ENCODE measurements at places on chromosomes 3 and 15.

DNA sequence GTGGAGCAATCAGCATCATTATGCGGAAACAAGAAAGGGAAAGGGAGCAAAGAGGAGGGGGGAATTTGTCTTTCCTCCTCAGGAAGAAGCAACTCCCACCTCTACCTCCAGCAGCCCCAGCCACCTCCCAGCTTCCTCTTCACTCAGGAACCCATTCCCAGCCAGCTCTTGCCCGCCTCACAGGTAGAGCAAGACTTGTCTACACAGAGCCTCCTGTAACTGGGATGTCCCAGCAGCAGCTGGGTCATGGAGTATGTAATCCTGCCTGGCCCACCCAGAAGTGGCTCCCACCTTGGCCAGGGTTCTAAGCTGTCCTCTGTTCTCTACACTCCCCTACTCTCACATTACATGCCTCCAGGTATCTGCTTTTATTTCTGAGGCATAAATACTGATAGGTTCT is 14.0 kb downstream of the IGDCC3 start:
- DNase-seq = no peak

DNA sequence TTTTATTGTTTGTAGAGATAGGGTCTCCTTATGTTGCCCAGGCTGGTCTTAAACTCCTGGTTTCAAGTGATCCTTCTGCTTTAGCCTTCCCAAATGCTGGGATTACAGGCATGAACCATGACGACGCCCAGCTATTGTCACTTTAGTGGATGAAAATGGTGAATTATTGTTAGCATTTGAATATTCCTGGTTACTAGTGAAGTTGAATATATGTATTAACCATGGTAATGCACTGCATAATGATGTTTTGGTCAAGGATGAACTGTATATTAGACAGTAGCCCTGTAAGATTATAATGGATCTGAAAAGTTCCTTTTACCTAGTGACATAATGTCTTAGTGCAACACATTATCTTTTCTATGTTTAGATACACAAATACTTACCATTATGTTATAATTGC is 50.4 kb upstream of the KCNAB1 start:
- DNase-seq = no peak

GRCh38 chr3:148534089-148534988 is 163.4 kb upstream of the AGTR1 start:
- DNase-seq = no peak

DNA sequence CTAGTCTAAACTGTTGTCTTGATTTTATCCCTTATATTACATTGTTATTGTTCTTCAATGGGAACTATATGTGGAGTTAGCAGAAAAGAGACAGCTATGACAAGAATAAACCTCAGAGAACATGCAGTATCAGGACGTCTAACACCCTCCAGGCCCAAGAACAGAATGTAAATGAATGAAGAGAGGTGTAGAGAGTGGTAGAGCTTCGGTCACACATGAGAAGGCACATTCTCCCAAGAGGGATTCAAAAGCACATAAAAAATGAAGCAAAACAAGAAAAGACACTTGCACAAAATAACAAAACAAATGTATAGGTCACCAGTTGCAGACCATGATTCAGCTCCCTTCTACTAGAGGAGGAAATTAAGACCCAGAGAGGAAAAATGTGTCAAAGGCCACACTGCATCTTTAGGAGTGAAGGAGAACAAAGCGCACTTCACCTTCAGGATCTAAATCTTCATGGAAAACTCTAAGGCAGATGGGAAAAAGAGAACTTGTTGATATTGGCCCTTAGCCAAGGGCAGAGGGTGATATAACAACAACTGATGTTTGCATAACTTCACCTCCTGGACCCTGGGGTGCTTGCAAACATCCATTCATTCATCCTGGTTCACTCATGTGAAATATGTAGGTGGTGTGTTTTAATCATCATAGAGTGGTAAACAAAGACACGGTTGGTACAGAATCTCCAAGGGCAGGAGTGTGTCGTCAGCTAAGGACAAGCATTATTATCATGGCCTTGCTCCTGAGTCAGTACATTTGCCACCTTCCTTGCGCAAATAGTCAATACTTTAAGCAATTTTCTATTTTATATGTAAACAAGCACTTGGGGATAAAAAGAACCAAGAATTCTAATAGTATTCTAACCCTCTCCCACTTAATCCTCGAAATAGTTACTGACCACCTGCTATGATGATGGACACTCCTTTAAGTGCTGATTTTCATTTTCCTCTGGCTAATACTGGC is 8.8 kb downstream of the NEK10 start:
- no peak for DNase-seq

- DNase-seq = no peak
Observed at GRCh38 chr3:196778755-196779154, 39.1 kb downstream of the PAK2 start.

- no peak for DNase-seq
Observed at GRCh38 chr3:192958219-192958872, 40.7 kb upstream of the MB21D2 start.

DNA sequence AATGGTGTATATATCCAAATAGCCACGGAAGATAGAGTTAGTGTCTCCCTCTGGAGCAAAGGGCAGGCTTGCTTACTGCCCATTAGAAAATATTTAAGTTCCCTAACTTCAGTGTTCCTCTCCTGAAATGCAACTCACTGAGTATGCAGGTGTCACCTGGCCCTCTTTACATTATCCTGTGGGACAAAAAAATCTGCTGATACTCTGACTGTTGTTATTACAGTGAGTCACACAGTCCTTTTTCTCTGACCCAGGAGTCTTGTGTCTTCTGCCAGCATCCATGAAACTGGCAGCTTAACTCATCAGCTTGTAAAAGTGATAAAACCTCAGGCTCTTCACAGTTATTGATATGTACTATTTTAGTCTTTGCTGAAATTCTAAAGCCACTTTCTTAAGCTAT is 42.2 kb upstream of the RASGRF1 start:
- DNase-seq = no peak

DNA sequence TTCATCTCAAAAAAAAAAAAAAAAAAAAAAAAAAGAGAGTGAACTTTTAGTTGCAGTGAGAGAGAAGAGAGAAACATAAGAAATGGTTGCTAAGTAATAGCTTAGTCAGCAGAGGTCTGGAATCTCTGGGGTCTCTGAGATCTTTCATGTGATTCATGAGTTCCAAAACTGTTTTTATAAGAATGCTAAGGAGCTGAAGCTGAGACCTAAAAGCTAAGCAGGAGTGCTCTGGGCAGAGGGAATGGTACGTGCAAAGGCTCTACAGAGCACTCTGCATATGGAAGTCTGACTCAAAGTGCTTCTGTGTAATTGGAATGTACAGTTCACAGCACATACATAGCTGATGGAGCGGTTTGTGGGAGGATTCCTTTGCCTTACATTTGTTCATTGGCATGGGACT is 66.3 kb upstream of the LRIG1 start:
- no peak for DNase-seq

DNA sequence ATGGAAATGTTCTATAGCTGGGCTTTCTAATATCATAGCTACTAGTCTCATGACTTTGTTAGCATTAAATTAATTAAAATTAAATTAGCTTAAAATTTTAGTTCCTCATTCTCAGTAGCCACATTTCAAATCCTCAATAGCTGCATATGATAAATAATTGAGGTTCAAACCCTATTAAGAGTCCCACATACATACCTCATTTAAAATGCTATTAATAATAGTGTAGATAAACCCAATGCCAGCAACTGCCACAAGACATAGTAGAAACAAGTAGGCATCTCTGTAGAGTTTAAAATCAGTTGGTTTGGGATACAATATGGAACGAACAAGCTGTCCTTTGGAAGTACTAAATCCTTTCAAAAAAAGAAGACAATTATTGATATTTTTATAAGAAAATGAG is 39.1 kb downstream of the ATP13A3 start:
- no peak for DNase-seq

- no peak for DNase-seq
Observed at GRCh38 chr3:125386811-125387210, 11.7 kb upstream of the ZNF148 start.

GRCh38 chr3:187533797-187534196 is 136.4 kb downstream of the SST start:
- DNase-seq = no peak

- DNase-seq = no peak
Observed at GRCh38 chr3:16885593-16886302, 993 bp downstream of the PLCL2 start.

DNA sequence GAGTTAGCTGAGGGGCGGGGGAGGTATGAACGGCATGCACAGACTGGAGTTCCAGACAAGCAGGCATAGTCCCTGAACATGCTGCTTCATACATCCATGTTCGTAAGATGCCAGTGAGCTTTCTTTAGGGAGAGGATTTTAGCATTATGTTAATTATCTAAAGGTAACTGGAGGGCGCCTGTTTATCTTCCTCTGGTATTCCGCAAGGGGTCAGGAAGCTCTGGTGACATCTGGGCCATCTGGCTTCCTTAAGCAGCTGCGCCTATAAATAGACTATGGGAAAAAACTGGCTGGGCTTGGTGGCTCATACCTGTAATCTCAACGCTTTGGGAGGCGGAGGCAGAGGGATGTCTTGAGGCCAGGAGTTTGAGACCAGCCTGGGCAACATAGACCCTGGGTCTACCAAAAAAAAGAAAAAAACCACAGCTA is 1.5 kb upstream of the FBXO22 start:
- no peak for DNase-seq

- no peak for DNase-seq
Observed at GRCh38 chr3:188978421-188979171, 193.2 kb upstream of the TPRG1 start.

- DNase-seq = peak; percentile 63
Observed at GRCh38 chr3:18425641-18426257, 610 bp upstream of the SATB1 start.

- no peak for DNase-seq
Observed at GRCh38 chr3:37949866-37950265, 40.7 kb upstream of the VILL start.

DNA sequence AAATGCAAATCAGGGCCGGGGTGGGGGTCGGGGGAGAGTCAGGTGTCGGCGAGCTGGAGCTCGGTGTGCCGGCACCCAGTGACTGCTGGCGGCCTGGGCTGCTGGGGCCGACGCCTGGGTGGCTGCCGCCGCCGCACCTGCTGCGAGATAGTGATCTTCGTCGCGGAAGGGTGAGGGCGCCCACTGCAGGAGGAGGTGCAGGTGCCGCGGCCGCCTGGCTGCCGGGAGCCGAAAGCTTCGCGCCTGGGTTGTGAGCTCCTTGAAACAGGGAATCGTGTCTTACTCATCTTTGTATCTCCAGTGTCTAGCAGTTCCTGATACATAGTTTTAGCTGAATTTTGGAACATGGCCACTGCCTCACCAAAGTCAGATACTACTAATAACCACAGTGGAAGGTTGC is 64.0 kb upstream of the CPOX start:
- no peak for DNase-seq

GRCh38 chr15:81346611-81347010 is 22.7 kb upstream of the STARD5 start:
- DNase-seq = no peak

DNA sequence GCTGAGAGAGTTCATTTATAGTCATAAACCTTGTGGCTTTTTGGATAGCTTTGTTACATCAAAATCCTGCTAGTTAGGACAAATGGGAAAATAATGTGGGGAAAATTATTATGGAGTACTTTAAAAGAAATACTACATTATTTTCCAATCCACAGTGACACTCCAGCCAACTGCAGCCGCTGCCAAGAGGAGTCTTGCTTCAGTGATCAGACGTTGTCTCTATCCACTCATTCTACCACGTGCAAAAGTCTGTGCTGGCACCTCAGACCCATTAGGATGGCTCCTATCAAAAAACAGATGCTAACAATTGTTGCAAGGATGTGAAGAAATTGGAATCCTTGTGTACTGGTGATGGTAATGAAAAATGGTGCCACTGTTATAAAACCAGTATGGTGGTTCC is 128.6 kb upstream of the IQSEC1 start:
- DNase-seq = no peak

DNA sequence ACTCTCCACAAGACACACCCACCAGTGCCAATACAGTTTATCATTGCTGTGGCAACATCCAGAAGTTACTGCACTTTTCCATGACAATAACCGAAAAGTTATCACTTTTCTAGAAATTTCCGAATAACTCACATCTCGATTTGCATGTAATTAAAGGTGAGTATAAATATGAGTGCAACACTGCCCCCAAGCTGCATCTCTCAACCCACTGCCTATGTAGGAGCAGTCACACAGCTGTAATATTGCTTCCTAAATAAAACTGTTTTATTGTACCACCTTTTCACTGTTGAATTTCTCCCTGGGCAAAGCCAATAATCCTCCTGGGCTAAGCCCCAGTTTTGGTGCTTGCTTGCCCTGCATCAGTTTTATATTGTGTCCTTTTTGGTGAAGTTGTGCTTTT is 601.0 kb upstream of the EPHA6 start:
- no peak for DNase-seq

- DNase-seq = no peak
Observed at GRCh38 chr3:129399895-129400357, 28.5 kb downstream of the EFCAB12 start.

DNA sequence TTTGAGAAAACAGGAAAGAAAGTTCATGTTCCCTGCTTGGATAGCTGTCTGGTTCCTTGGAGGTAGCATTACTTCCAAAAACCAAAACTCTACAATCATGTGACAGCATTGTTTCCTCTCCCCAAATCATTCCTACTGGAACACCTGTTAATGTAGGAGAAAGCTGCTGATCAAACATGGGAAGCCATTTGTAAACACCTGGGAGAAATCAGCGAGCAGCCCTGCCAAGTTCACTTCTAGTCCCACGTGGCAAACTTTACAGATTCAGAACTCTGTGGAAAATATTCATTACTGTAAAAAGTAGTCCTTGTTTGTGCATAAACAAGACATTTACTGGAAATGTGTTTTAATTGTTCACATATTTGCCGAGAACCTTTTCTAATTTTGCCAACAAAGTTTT is 275.5 kb upstream of the AZI2 start:
- no peak for DNase-seq

GRCh38 chr3:183745300-183746098 is 47.9 kb downstream of the YEATS2 start:
- DNase-seq = no peak

DNA sequence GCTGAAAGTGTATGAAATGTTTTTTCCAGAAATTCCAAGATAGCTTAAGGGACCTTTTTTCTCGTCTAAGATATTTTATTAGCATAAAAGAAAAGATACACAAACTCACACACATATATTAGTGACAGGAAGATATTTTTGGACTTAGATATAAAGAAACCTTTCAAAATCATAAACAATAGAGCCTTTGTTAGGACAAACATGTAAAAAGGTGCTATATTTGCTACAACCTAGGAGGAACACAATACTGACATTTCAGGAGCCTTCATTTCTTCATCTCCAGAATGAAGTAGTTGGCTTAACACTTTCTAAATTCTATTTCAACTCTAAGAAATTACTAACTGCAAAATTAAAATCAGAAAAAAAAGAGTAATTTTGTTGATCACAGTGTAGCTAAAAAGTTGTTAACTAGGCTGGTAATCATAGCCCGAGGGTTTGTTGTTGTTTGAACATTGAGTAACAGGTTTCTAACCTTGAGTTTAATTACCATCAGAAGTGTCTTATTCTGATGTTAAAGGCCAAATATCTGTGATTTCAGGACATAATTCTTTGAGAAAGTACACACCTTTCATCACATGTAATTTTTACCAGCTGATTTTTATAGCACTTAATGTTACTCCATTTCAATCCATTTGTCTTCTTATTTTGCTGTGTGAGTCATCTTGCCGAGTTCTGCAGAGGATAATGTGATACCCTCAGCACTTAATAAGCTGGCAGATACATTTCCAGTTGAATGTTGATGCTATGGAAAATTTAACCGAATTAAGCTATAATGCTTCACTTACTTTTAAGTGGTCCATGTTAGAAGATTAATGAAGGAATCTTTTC is 97.3 kb downstream of the MBNL1 start:
- no peak for DNase-seq

Measured in effector memory CD4-positive, alpha-beta T cell (primary cell).